Activated CD4-positive, alpha-beta T cell treated with anti-CD3 and anti-CD28 coated beads, Interleukin-2, amount 10 ng/mL, durations not matched to agents 24 days and 14 days (primary cell): ENCODE measurements at places on chromosomes 7 and 10. TPM values are rescaled to one million over a fixed set of nuclear protein-coding genes. Genes with fewer than 3 reads are reported as not detected.
A peak's percentile ranks its signal among the peaks of the same experiment; 100 is the strongest.

The DMBT1 gene
- total RNA-seq: not detected in 2 replicates

The SUV39H2 gene
- 46.7 and 47.5 TPM in 2 replicates for total RNA-seq

The OR2A42 gene
- not detected in 2 replicates for total RNA-seq

DNA sequence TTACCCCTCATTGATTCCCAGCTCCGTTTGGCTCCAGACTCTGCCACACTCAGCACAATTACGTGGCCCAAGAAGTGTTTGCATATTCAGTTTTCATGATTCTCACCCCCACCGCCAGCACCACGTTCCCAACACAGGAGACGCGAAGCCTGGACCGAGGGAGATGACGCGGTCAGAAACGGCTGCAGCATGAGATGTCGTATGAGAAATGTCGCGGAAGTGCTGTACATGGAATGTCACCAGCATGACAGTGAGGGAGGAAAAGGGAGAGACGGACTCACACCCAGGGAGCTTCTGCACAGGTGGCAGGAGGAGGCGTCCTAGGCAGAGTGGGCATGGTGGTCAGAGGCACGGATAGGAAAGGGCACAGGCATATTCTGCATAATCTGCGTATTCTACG is 188.3 kb downstream of the WDR37 start:
- no peak overlapping the region for H3K27ac ChIP-seq
- peaks cover 19% of the 10 kb centered on the region for H3K27me3 ChIP-seq
- no peaks in the 10 kb centered on the region for H3K36me3 ChIP-seq
- peaks cover 2% of the 10 kb centered on the region for H3K4me1 ChIP-seq
- no peak overlapping the region for H3K4me3 ChIP-seq
- DNase-seq: no peak

GRCh38 chr7:11236680-11237079 is 263.0 kb downstream of the PHF14 start:
- no peaks in the 10 kb centered on the region for H3K36me3 ChIP-seq
- H3K4me3 ChIP-seq: no peak overlapping the region
- H3K27ac ChIP-seq: no peak overlapping the region
- no peaks in the 10 kb centered on the region for H3K27me3 ChIP-seq
- no peaks in the 10 kb centered on the region for H3K4me1 ChIP-seq

GRCh38 chr7:149883452-149883861 is 9.7 kb downstream of the ATP6V0E2 start:
- H3K4me3 ChIP-seq: no peak overlapping the region
- peaks cover 9% of the 10 kb centered on the region for H3K4me1 ChIP-seq
- H3K27ac ChIP-seq: no peak overlapping the region
- DNase-seq: peak; percentile 89
- H3K36me3 ChIP-seq: peaks cover 2% of the 10 kb centered on the region
- no peaks in the 10 kb centered on the region for H3K27me3 ChIP-seq
